Glutamatergic neuron (in vitro differentiated cells): ENCODE measurements at places on chromosomes 1 and 21. TPM values are rescaled to one million over a fixed set of nuclear protein-coding genes. Genes with fewer than 3 reads are reported as not detected.

DNA sequence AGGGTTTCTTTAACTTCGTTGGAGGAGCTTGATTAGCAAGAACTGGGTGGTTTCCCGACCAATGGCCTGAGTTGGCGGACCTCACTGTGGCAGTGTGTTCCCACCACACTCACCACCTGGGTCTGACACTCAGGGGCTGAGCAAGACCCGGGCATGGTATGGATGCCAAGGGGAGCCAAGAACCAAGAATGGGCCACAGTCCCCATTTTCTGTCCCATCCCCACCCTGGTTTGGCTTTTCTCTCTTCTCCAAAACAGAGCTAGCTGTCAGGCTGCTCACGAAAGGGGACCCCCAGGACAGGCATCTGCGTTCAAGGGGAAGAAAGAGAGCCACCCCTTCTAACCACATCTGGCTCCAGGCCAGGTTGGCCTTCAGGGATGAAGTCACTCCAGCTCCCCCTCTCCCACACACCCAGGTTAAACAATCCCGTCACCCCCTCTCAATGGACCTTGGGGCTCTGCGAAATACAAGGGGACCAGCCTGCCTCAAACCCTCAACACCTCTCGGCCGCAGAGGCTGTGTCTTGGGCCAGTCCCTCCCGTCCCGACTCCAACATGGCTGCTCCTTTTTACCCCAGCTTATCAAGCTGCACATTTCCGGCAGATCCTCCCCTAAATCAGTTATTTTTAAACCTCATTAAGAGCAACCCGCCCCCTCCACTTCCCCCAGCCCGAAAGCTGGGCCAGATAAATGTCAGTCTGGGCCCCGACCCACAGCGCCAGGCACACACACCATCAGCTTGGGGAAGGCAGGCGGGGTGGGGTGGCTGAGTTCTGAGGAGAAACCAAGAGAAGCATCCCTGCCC lies 3.4 kb downstream of the TAGLN2 start:
- no peak for DNase-seq

RNF115 gene
- total RNA-seq = 20.5 TPM

GRCh38 chr1:151060007-151060656 lies at the start of gene MLLT11:
MLLT11 (plus strand) TSS chr1:151060397; CDS start chr1:151067225, 6,828 bp downstream.
- peak; percentile 88 for DNase-seq

DNA sequence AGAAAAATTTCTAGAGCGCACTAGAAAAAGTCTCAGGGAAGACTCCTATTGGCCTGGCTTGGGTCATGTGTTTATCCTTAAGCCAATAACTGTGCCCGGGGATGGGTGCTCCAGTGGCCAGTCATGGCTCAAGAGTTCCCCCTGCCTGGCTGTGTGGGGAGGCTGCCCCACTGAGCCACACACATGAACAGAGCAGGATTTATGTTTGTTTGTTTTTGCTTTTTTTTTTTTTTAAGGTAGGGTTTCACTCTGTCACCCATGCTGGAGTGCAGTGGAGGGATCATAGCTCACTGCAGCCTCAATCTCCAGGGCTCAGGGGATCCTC lies 21.8 kb downstream of the EDN2 start:
- DNase-seq = no peak

- no peak for DNase-seq
These were observed 186.6 kb downstream of the KAZN start for GRCh38 chr1:14784790-14785773.

GRCh38 chr1:72891976-72892375 lies 609.6 kb upstream of the NEGR1 start:
- DNase-seq = no peak

GRCh38 chr1:70168283-70168682 lies 37.1 kb downstream of the LRRC40 start:
- no peak for DNase-seq

DNA sequence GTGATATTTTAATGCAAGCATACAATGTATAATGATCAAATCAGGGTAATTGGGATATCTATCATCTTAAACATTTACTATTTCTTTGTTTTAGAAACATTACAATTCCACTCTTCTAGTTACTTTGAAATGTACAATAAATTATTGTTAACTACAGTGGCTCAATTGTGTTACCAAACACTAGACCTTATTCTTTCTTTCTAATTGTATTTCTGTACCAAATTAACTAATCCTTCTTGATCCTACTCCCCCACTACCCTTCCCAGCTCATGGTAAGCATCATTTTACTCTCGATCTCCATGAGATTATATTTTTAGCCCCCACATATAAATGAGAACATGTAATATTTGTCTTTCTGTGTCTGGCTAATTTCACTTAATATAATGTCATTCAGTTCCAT lies 95.0 kb upstream of the MROH9 start:
- DNase-seq = no peak

DNA sequence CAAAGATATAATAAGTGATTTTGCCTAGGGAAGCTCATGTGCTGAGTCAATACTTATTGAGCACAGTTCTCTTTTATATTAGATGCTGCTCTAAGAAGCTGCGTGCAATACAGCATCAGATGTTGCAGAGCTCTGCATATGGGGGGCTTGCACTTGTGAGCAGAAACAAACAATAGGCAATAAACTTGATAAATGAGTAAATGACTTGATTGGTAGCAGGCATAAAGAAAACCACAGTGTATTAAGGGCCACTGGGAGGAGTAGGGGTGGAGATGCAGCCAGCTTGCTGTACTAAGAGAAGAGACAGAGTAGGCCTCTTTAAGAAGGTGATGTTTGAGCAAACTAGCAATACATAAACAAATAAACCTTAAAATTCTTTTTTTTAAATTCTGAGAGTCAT lies 598.5 kb upstream of the ADAMTS5 start:
- DNase-seq = no peak

- DNase-seq = no peak
These were observed 110.5 kb upstream of the UBE2U start for GRCh38 chr1:64092851-64093371.

DNA sequence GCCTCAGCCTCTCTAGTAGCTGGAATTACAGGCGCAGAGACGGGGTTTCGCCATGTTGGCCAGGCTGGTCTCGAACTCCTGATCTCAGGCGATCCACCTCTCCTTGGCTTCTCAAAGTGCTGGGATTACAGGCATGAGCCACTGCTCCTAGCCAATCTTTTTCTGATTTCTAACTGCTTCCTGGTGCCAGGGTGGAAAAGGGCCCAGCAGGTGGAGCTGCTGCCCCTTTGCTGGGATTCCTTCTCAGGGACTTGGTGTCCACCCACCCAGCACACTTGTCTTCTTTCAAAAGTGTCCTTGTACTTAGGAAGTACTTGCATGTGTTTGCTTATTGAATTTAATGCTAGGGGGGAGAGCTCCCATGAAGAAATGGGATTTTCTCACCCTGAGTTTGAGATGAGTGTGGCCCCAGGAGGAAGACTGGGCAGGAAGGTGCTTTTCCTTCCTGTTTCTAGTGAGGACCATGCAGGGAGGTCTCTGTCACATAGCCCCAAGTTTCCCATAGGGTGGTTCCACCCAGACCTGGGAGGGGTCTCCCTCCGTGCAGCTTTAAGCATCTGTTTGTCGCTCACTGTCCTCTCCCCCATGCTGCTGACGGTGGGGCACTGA lies 14.2 kb downstream of the UTP11 start:
- peak; percentile 83 for DNase-seq

RIMS3 gene
- total RNA-seq = 126 TPM

- DNase-seq = peak; percentile 33
These were observed 195.2 kb downstream of the FCRL5 start for GRCh38 chr1:157357111-157357510.
